NCI-H1436 treated with DMSO at 0.1 percent for 48 hours (cell line): ENCODE measurements at places on chromosomes 4 and X.

- no peak for DNase-seq
Observed at GRCh38 chr4:2795300-2795892, 2.5 kb downstream of the SH3BP2 start.

DNA sequence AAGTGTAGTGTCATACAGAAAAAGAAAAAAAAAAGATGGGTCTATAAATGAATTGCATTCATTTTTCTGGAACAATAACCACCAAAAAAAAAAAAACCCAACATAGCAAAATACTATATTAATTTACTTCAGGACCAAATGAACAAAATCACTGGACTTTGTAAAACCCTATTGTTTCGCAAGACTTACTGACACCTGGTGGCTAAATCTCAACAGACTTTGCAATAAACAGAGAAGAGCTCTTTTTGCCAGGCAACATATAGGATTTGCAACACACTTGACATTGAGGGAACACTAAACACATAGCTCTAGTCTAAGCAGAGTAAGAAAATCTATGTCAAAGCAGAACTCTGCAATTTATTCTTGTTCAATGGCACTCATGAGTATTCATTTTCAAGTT lies 990.2 kb downstream of the STPG2 start:
- no peak for DNase-seq

GRCh38 chrX:20547611-20548051 lies 280.9 kb upstream of the RPS6KA3 start:
- DNase-seq, result no peak

DNA sequence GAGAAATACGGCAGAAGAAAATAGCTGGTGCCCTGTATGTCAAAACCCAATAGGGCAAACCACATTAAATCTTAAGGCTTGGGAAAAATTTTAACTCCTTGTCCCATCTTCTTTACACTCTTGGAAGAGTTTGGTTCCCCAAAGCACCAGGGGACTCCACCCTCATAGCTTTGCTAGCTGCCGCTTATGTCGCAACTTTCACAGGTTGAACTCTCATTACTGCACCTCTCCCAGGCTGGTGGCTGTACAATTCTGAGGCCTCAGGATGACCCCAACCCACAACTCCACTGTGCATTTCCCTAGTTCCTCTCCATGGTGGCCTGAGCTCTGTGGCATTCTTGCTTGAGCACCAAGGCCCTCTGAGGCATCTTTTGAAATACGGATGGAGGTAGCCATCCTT lies 1478.8 kb downstream of the FAM133A start:
- DNase-seq, result no peak

DNA sequence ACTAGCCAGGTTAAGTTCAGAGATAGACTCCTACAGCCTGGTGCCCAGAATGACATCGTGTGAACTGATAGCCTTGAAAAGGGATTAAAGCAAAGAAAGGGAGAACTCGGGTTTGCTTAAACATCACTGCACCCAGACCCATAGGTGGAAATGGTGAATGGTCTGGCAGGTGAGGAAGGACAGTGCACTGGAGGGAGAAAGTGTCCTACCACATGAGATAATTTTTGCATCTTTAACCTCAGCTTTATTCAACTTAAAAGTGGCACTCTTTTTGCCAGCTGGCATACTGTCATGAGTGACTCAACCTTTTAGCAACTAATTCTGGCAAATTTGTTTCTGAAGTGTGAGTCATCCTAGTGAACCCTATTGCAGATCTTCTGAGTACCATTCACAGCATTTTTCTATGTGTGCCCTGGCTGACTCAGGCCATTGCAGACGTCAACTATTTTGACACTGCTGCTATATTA lies 53.0 kb upstream of the DAPP1 start:
- DNase-seq, result no peak

GRCh38 chrX:20382518-20383297 lies 116.0 kb upstream of the RPS6KA3 start:
- no peak for DNase-seq

DNA sequence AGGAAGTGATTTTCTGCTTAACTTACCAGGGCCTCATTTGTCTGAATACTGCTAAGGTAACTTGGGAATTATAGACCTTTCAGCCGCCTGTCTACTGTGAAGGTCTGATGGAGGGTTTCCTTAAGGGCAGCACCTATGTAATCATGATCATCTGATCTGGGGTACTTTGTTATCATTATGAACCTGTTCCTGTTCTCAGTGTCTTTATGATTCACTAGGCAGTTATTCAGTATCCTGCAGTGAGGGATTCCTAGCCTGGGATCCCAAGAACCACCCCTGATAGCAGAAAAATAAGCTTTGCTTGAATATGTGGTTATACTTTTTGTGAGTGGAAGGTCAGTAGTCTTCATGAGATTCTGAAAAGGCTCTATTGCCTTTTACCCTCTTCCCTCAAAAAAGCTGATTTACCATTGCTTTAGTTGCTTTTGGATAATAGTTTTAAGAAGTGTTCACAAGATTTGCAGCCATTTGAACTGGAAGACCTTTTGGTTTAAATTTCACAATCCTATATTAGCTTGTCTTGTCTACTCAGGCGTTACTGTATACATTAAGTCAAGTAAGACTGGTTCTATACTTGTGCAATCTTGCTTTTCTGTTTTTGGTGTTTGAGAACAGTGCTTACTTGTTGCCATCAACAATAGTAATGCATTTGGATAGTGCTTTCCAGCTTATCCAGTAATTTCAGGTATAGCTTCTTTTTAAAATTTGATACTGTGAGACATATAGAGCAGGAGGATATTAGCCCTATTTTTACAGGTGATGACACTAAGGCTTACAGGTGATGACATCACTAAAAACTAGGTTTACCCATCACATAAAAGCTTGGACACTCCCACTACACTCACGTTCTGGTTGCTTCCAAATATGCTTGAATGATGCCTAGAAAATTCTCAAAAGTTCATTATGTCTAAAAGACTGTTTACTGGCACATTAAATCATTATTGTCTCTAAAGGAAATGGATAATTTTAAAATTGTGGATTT lies 60.0 kb downstream of the FHIP1A start:
- no peak for DNase-seq

DNA sequence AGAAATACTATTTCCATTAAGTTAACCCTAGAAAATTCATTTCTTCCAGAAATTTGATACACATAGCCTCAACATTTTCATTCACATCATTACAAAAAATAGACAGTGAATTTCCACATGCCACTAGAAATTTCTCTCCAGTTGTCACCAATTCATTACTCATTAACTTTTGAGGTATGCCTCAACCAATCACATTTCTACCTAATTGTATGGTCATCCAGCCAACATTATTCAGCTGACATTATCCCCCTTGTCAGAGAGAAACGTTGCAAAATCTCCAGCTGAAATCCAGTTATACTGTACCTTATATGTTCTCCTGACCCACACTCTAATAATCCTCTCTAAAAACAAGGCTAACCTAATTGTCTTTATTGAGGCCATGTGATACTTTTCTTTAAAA lies 24.8 kb downstream of the FRYL start:
- no peak for DNase-seq

DNA sequence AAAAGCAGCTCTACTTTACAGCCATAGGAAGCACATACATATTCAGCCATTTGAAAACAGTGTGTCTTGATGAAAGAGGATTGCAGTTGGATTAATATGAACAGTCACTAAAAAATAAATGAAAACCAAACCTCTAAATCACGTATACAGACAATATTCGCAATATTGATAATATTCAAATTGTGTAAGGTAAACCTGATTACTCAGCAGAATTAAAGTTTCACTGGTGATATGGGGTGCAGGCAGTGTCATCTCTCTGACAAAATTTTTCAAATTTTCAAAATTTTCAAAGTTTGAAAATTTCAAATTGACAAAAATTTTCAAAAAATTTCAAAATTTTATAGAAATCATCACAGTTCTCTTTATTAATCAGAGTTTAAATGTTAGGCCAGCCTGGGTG lies 55.7 kb downstream of the FAT4 start:
- no peak for DNase-seq

DNA sequence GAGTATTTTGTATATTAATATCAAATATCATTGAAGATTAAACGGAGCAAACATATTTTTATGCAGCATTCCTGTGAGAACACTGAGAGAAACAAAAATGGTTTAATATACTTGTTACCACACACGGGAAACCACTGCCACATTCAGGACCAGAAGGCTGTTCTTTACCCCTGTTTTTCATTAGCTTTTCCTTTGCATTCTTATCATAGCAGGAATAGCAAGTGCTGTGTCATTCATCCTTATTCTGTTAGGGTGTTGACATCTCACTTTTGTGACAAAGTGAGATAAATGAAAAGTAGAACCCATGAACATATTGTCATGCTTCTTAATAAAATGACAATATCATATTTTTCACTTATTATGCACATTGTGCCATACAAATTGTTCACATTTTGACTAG lies 212.4 kb upstream of the NDST4 start:
- DNase-seq, result no peak

DNA sequence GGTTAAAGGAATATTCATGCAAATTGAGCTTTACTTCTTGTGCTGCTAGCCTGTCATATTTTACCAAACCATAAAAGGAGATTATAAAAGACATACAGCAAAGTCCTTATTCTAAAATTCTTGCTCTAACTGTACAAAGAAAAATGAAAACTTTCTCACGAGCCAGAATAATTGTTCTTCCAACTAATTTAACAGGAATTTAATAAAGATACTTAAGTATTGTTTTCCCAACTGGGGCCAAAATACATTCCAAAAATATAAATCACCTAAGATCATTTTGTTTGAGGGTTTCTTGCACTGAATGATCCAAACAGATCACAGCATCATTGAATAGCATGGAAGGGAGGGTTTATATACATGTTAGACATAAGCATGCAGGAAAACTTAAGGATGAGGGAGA lies 127.1 kb upstream of the PCDH18 start:
- no peak for DNase-seq

GRCh38 chr4:5793514-5793913 lies 82.5 kb downstream of the EVC start:
- no peak for DNase-seq
